ENCODE measurements at places on chromosomes 2 and 18.

DNA sequence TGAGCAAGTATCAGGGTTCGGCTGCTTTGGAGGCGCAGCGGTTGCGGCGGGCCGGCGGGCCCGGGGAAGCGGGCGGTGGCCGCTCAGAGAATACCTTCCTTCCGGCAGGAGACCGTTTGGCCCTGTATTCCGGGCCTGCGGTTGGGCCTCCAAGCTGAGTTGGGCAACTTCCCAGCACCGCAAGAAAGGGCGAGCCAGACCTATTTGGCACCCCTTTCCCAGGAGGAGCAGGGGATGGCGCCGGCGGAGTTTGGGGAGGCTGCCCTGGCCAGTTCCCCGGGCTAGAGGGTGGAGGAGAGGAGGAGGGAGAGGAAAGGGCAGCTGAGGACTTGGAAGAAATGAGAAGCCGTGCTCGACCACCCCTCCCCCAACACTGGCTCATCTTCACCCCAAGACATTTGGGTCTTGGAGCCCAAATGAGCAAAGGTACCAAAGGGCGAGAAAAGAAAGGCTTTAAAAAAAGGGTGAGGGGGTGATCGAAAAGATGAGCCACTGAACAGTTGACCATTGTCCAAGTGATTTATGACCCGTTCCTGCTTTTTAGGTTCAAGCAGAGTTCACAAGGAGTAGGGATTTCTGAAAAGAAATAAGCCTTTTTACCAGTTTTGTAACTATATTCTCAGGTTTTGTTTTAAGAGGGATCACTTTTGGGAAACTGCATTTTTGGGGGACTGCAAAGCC, 8.4 kb downstream of the HOXD3 start:
- DNase-seq = no peak

DNA sequence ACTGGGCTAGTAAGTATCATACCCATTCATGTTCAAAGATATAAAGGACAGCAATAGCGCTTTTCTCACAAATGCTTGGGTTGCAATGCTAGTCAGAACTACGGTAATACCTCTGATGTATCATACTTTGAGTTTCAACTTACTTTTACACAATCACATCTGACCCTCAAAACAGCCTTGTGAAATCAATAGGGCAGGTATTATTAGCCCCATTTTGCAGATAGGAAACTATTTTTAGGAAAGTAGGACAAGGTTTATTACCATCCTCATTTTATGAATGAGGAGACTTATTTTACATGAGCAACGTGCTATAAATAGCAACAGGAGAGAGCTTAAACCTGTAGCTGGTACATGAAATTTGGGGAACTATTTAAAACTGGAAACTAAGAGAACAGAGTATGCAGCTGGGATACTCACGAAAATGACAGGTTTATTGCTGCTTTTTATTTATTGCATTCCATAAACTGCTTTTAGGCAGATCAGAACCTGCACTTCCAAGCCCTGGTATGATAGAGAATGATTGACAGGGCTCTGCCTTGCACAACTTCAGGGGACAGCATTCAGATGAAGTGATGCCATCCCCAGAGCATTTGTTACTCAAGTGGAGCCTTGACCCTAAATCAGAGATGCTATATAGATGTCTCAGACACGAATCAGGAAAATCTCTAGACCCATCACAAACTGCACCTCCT, 42.4 kb upstream of the PPM1B start:
- no peak for DNase-seq

- DNase-seq = no peak
Measured at GRCh38 chr2:215981115-215981514, 32.2 kb downstream of the MREG start.

- DNase-seq = no peak
Measured at GRCh38 chr2:85935746-85936208, 47.0 kb upstream of the ST3GAL5 start.

- DNase-seq = no peak
Measured at GRCh38 chr18:9494778-9495331, 19.5 kb downstream of the RALBP1 start.

GRCh38 chr18:79802298-79802697, 4.6 kb downstream of the KCNG2 start:
- DNase-seq = no peak

- DNase-seq = no peak
Measured at GRCh38 chr2:197800091-197800490, 4.3 kb upstream of the PLCL1 start.

GRCh38 chr2:88729061-88729745, 37.7 kb downstream of the RPIA start:
- no peak for DNase-seq

- DNase-seq = no peak
Measured at GRCh38 chr2:45067859-45068570, 58.8 kb upstream of the SIX2 start.

DNA sequence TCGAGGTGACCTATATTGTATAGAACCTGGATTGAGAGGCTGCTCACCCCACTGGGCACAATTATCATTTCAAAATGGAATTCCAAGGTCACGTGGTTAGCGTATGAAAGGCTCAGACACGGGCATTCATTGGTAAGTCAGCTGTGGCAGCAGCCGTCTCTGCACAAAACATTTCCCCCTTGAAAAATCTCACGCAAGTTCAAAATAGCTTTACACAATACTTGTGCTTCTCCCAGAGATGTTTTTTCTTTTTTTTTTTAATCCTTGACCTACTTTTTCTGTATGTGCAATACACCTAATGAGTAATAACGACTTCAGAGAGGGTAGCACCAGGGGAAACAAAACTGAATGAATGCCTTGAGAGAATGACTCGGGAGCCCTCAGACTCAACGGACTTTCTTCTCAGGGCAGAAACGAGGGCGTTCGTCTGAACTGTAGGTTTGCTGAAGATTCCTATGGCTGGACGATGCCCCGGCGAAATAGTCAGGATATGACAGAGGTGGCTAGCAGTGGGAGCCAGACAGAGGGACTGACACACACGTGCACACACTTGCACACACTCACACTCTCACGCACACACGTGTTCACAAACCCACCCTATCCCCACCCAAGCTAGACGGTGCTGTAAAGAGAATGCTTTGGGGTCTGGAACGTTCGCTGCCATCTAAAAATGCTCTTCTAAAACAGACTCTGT, 77.8 kb downstream of the PDCL3 start:
- no peak for DNase-seq

- no peak for DNase-seq
Measured at GRCh38 chr2:28430377-28430765, 37.7 kb downstream of the FOSL2 start.

GRCh38 chr2:24471662-24472061, 19.4 kb upstream of the NCOA1 start:
- DNase-seq = no peak

GRCh38 chr18:46155641-46156051, 51.5 kb downstream of the HAUS1 start:
- DNase-seq = no peak

DNA sequence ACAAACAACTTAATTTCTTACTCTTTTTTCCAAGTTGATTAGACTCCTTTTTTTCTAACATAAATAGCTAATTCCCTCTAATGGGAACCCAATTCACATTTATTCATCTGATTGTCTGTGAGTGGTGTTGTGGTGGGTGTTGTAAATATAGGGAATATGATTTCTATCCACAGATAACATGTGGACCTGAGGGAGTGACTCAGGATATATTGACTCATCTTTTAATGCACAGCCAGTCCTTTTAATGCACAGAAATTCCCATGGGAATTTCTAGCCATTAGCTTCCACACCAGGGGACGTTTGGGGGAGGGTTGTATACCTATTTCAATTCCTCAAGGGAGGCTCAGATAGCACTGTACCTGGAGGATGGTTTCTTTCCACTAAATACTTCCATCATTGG, 1339.6 kb upstream of the LRRTM1 start:
- no peak for DNase-seq

DNA sequence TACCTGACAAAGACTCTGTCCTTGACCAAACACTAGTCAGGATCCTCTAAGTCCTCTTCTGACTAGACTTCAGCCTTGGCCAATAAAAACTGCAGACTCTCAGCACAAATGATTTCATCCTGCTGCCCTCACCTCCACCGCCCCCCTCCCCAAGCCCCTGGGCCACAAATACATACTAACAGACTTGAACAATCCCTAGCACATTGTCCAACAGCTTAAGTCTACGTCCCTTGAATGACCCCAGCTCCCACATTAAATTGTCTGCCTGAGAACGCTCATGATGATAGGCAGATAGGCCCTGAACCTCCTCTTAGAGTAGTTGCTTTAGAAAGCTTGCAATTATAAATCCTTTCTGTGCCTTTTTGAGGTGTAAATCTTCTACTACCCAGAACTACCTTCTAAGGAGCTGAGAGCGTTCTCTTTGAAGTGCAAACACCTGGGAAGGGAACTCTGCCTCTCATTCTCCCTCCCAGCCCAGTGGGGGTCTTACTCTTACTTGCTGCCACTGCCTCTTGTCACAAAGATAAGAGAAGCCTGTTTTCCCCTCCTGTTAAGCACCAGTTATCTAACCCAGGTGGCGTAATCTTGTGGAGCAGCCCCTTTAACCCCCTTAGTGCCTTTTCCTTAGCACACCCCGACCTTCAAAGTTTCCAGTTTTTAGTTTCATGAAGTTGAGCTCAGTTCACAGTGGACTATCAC, 1225.6 kb downstream of the LRP1B start:
- DNase-seq = no peak

GRCh38 chr2:138948070-138948539, 167.9 kb upstream of the NXPH2 start:
- DNase-seq = no peak

DNA sequence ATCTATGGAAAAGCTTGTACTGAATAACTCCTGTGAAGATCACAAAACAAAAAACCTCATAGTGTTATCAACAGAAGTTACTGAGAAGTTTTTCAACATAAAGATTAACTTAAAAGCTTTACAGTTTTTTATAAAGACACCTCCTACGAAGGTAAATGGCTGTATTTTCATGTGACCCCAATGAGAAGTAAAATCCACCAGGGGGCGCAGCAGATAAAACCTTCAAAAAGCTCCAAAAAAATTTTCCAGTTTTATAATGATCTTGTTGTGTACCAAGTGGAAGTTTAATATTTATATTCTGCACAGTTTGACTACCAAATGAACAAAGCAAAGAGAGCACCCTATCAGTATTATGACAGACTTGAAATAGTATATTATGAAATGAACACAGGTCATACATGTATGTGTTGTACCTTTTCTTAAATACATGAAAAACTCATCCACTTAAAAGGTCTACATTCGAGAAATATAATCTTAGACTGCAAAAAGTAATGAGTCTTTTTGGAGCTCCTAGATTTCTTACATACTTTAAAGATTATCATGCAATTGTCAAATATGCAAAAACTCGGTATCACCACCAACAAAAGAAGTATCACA, 38.5 kb downstream of the PNO1 start:
- DNase-seq = no peak

DNA sequence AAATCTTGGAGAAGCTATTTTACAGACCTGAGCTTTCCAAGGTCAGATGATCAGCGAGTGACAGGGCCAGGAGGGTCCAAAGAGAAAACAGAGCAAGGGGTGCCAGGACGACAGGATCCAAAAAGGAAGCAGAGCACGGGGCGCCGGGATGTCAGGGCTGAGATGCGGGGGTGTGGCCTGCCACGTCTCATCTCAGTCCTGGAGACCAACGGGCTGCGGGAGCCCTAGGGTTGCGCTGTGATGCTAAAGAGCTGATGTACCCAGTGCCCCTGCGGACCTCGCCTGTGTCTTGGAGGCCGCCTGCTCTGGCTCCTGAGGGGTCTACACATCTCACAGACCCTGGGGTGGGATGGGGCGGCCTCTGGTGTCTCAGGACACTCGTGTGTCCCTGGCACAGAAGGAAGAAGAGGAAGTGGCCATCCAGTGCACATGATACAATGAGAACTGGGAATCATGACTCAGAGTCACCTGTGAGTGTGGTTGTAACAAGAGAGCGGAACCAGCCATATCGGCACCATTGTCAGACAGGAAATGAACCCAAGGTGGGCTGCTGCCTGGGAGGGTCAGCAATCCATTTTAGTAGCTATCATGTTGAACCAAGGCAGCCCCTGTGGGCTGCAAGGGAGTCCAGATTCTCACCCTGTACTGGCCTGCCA, 97.8 kb downstream of the MYT1L start:
- no peak for DNase-seq

- no peak for DNase-seq
Measured at GRCh38 chr2:229408356-229408755, 137.3 kb upstream of the PID1 start.

- no peak for DNase-seq
Measured at GRCh38 chr2:29061616-29062015, 12.7 kb downstream of the PCARE start.

DNA sequence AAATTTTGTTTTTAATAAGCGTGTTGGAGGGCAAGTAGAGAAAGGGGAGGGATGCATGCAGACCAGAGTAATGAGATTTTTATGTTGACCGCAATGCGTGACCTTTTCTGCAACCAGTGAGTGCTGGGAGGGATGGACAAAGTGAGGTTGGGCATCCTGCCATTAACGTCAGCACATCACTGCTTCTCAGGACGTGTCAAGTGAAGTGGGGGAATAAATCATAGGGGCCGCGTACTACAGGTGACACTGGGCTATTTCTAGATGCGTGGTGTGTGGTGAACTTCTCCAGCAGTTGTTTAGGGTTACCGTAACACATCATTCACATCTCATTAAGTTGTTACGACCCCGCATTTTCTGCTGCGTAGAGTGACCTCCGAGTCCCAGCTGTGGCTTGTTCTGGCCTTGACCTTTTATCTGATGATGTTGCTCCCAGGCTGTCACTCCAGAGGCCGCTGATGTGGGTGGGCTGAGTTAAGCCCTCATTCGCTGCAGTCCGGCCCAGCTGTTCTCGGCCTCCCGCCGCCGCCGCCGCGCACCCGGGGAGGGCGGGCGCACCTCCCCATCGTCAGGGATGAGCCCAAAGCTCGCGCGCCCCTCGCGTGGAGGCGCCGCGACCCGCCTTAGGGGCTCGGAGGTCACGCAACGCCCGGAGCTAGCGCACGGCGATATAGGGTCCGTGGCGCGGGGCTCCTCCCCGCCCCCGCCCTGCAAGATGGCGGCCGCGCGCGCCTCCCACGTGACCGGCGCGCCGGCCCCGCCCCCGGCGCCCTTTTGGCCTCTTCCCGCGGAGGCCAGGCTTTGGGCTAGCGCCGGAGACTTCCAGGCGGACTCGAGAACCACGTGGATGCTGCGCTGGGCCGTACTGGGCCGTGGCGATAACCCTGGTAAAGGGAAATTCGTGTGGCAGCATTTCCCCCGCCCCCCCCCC, 3.5 kb downstream of the ZCCHC2 start:
- no peak for DNase-seq

DNA sequence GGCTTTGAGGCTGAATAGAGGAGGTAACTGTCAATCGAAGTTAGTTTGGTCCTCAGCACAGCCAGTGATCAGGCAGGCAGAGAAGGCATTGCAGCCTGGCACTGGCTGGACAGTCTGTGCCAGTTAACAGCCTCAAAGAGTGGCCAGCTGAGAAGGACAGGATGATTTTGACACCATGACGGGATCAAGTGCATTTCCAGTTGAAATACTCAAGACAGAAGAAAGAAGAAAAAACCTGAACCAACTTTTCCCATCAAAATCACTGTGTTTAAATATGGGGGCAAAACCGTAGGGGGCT, 96.7 kb upstream of the ZCCHC2 start:
- no peak for DNase-seq

GRCh38 chr18:75065251-75066000, 143.5 kb downstream of the PTGR3 start:
- no peak for DNase-seq

DNA sequence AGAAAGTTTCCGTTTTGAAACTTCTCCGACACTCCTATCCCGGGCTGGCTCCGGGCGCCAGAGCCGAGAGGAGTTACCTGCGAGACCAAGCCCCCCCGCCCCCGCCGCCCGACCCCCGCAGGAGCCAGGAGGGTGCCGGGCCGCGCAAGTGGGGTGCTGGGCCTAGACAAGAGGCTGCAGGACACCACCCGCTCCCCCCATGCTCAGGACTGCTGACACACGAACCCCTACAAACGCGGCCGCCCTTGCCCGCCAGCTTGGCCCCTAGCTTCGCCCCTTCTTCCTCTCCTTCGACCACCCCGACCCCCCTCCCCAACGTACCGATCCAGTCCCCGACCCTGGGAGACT, 497 bp downstream of the PLA2R1 start:
- DNase-seq = no peak
